Ecto neural progenitor cell (in vitro differentiated cells): ENCODE measurements at places on chromosomes 1 and 21.

DNA sequence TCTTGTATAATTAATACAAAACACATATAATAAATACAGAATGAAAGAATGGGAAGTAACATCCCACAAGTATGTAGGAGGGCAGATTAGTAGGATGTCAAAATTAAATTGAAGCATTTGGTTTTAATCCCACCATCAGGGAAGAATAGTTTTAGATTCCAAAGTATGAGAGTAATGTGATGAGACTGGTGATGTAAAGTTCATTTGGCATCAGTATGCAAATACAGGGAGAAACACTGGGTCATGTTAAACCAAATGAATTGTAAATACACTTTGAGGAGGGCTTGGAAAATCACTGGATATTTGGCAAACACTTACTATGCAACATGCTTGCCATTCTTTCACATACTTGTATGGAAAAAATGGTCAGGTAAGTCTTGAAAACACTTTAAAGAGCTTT is 358.8 kb downstream of the DPYD start:
- DNase-seq, result no peak

GRCh38 chr1:41735631-41736260 is 183.0 kb downstream of the HIVEP3 start:
- DNase-seq, result no peak

DNA sequence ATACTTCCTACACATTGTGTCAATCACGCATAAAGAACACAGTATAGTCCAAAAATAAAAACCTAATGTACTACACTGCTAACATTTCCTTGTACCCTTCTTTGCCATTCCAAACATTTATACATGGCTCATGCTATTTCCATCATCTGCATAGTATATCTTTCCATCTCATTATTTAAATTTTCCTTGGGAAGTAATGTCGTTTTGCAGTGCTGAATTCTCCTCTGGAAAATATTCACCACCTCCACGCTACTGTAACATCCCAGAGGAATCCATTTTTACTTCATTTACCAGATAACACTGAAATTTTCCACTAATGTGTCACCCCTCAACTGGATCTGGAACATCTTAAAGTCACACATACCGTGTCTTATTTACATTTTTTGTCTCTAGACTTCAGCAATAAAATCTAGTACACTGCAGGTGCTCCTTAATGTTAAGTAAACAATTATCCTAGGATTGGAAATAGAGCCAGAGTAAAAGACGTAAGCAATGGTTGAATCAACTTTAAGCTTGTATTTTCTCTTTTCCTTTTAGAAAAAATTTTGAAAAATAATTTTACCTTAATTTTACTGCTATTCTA is 881.0 kb downstream of the AMY1C start:
- no peak for DNase-seq

DNA sequence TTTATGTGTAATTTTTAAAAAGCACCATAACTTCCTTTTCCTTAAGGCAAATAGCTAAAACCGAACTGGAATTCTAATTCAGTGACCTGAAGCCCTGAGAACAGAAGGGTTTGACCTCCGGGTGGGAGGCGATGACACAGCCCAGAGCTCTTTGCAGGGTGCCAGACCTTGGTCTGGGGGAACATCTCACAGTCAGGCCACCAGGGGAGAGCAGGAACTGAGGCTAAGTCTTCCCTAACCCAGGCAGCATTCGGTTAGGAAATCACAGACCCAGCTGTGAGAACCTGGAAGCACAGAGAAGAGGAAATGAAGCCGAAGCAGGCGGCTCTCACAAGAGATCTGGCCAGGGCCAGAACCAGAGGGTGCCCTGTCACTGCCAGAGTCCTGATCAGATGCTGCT is 444.8 kb downstream of the TTLL7 start:
- DNase-seq, result peak; percentile 55

- no peak for DNase-seq
Observed at GRCh38 chr21:18222346-18222745, 22.3 kb upstream of the CHODL start.

DNA sequence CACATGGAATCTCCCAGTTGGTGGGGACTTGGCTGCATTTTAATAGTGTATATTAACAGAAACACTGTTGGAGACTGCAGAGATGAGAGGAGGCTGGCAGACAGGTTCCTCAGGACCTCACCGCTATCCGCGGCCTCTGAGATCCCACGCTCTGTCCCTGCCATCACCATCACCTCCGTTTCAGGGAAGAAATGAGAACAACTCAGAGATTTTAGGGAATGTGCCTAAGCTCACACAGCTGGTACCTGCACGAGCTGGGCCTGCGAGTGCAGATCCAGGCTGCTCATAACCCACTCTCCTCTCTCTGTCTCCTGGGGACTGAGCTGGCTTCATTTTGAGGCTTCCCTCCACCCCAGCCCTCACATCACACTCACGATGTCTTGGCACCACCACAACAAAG is 62.0 kb downstream of the UMODL1 start:
- no peak for DNase-seq

- no peak for DNase-seq
Observed at GRCh38 chr1:155202198-155202597, 5.5 kb downstream of the THBS3 start.

DNA sequence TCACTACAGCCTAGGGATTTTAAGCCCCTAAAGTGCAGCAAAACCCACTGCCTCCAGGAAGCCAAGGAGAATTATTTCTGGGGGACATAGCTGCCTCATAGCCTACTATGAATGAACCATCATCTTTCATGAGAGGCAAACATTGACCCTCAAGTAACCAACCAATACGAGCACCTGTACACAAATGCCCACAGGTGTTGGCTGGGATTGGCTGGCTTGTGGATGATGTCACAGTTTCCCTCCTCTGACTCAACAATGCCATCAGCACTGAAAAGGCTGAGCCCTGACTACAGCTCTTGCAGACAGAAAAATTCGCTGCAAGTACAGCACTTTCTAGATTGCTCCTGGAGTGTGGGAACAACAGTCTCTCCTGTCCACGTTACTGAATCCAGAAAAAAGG is at the start of gene HMGB4:
Gene HMGB4, plus strand, starts transcription at position 301 of the 400 bp plus-strand sequence. CDS start 113 bp downstream, outside the sequence.
- no peak for DNase-seq

DNA sequence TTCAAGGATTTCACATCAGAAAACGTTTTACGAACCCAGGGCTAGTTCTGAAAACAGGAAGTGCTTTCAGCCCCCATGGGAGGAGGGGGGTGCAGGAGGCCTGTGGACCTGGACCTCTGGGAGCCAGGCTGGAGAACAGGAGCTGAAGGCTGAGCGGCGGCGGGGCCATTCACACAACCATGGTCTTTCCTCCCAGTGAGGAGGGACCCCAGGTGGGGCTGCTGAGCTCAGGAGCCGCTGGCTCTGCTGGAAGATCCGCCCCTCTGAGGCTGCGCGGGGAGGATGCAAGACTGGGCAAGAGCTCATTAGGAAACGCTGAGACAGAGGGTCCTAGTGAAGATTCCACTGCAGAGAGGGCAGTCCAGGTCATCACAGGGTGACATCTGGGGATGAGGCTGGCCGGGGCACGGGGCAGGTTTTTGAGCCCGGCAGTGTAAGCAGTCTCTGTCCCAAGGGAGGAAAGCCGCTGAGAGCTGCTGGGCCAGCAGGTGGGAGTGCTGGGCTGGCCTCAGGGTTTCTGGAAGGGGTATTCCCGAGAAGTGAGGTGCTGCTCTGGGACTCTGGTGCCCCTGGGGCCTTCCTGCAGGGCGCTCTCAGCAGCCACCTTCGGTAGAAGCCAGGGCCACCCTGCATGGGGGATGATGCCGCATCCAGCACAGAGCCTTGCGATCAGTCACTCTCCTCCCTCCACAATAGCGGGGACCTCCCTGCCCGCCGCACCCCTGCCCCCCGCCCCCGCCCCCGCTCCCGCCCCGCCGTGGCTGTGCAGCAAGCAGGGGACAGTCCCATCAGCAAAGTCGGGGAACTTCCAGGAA is 7.5 kb downstream of the MX2 start:
- DNase-seq, result peak; percentile 72

DNA sequence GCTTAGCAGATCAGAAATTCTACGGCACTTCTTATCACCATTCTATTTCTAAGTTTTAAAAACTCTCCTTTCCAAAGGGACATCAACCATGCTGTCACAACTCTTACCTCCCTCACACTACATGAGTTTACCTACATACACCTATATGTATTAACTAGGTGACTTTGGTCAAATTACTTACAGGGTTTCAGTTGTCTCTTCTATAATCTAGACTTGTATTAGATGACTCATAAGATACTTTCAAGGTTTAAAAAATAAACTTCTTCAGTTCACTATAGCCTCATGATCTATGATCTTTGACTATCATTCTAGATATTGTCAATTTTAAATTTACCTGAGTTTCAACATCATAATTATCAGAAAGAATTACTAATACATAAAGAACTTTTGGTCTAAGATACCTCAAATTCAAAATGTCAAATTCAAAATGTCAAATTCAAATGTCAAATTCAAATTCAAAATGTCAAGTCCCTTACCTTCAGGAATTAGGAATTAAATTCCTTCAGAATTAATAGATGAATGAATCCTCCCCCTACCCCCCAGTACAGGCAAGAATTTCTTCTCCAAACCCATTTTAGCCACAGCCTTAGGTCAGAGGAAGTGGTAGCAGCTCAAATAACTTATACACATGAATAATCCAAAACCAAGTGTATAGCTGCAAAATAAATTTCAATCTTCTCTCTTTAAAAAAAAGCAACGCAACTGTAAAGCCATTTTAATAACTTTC is 31.1 kb downstream of the OTUD7B start:
- DNase-seq, result no peak

DNA sequence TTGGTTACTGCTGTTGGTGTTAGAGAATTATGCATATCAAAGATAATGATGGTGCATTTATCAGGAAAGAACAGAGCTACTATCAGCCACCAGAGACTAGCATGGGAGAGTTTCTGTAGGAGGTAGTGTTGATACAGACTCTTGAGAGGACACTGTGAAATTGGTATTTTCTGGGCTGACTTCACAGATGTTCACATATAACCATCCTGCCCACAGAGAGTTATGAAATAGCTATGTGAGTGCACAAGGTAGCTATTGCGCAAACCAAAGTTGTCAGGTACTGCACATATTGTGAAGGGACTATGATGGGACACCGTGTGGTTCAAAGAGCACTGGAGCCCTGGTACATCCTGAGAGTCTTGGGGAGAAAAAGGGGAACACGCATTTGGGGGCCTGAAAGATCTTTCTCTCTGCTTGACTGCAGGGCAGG is 1.4 kb upstream of the TLCD4 start:
- no peak for DNase-seq

GRCh38 chr21:46079352-46080170 is 18.4 kb upstream of the COL6A2 start:
- DNase-seq, result peak; percentile 40

GRCh38 chr1:94039871-94040569 is 80.9 kb downstream of the ABCA4 start:
- no peak for DNase-seq

DNA sequence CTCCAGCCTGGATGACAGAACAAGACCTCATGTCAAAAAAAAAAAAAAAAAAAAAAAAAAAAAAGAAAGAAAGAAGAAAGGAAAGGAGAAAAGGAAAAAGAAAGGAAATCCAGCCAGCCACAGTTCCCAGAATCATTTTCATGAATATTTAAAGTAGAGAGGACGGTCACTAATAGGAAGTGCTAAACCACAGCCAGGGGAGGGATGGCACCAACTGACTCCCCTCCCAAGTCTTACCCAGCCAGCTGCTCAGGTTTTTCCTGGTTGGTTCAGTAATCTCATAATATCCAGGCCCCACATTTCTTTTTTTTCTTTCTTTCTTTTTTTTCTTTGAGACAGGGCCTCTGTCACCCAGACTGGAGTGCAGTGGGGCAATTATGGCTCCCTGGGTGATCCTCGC is 63.9 kb upstream of the AK4 start:
- DNase-seq, result no peak

DNA sequence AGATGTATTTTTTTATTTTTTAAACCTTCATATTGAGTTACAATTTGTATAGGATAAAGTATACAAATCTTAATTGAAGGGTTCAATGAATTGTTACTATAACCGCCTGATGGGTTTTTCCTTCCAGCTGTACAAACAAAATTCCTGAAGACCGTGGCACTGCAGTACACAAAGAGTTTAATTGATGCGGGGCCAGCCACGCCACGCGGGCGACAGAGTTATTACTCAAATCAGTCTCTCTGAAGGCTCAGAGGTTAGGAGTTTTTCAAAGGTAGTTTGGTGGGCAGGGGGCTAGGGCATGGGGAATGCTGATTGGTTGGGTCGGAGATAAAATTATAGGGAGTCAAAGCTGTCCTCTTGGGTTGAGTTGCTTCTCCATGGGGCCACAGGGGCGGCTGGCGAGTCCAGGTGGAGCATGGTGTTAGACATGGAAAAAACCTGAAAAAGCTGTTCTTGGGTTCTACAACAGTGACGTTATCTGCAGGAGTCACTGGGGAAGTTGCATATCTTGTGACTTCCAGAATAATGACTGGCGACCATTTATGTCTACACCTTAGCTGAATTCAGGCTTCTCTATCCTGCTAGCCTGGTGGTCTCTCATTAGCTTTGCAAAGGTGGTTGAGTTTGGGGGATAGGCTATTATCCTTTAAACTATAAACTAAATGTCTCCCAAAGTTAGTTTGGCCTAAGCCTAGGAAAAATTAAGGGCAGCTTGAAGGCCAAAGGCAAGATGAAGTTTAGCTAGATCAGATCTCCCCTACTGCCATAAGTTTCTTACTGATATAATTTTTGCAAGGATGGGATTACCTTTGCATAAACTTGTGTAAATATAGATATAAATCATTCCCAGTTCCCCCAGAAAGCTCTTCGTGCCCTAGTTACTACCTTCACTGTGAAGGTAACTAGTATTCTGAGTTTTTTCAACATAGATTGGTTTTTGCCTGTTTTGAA is 13.0 kb upstream of the TMEM9 start:
- no peak for DNase-seq
